ENCODE measurements at places on chromosomes 16 and 17. TPM values are rescaled to one million over a fixed set of nuclear protein-coding genes. Genes with fewer than 3 reads are reported as not detected.

The KRTAP2-3 gene
- 20.5 TPM for total RNA-seq

The COQ7 gene
- 33.9 TPM for total RNA-seq

The NT5C gene
- 47.7 TPM for total RNA-seq

The QRICH2 gene
- total RNA-seq = 0.48 TPM

The CACNG4 gene
- 1.2 TPM for total RNA-seq

The SNX20 gene
- 1.2 TPM for total RNA-seq

The MSLN gene
- total RNA-seq = 26.2 TPM

The STH gene
- total RNA-seq = not detected

The ZNF385C gene
- total RNA-seq = 1.2 TPM

The CA5A gene
- total RNA-seq = 0.72 TPM

The TPSD1 gene
- total RNA-seq = not detected

The KRT20 gene
- 3.4 TPM for total RNA-seq

The CHST6 gene
- 0.48 TPM for total RNA-seq

The C17orf58 gene
- 0.96 TPM for total RNA-seq

The CTRB1 gene
- not detected for total RNA-seq

Data from umbilical cord (tissue), 2 donors.